Fibroblast of the conjunctiva (primary cell): ENCODE measurements at places on chromosomes 1 and 21.

- no peak for DNase-seq
These were observed 163.4 kb upstream of the C1orf174 start for GRCh38 chr1:4063516-4063915.

- DNase-seq: no peak
These were observed 556 bp downstream of the GMEB1 start for GRCh38 chr1:28668956-28669723.

GRCh38 chr21:31354604-31355443, 10.8 kb upstream of the TIAM1 start:
- peak; percentile 31 for DNase-seq

GRCh38 chr21:35814858-35815619, 245.3 kb downstream of the SETD4 start:
- no peak for DNase-seq

- DNase-seq: no peak
These were observed 80.3 kb downstream of the RUNX3 start for GRCh38 chr1:24849672-24850295.

DNA sequence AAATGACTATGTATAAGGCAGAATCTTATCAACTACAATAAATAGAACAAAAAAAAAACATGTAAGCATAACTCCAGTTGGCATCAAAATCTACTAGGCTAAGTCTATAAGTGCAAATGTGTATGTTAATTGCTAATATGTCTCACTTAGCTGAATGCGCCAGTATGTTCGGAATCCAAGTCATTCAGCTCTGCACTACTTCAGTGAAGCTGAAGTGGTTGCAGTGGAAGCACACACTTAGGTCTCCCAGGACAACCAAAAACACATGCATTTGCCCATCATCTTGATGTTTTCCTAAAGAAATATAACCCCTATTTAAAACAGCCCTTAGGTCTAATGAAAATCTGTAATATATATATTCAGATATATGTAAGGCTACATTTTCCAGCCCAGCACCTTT, 41.0 kb upstream of the RGS2 start:
- DNase-seq: no peak

- no peak for DNase-seq
These were observed 80.5 kb upstream of the RALGPS2 start for GRCh38 chr1:178644308-178645120.

- DNase-seq: no peak
These were observed 2.8 kb upstream of the SLC2A1 start for GRCh38 chr1:42961312-42962091.

- DNase-seq: no peak
These were observed 7.3 kb upstream of the APCS start for GRCh38 chr1:159580340-159580739.

DNA sequence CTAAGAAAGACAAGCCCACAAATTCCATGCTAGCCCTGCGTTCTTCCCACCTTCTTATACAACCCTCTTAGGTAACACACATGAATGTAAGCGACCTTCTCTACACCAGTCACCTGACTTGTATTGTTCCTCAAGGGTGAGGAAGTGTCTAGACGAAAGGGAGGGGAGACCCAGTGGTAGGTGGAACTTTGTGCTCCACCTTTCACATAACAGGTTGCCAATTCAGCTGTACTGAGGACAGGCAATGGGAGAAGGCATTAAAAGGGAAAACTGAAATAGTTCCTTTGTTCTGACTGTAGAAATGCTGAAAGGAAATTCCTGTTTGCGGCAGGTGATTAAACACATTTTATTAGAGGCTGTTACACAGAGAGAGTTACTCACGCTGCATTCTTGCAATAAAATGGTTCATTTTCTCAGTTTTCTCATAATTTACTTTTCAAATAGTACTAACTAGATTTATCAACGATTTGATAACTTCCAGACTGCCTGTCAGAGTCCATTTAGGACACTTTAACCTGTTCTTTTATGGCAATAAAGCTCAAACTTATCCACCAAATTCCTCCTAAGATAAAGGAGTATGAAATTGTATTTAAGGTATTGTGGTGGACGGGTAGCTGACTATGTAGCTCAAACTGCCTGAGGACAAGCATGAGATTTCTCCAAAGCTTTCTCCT, 17.8 kb upstream of the CHRM3 start:
- no peak for DNase-seq

DNA sequence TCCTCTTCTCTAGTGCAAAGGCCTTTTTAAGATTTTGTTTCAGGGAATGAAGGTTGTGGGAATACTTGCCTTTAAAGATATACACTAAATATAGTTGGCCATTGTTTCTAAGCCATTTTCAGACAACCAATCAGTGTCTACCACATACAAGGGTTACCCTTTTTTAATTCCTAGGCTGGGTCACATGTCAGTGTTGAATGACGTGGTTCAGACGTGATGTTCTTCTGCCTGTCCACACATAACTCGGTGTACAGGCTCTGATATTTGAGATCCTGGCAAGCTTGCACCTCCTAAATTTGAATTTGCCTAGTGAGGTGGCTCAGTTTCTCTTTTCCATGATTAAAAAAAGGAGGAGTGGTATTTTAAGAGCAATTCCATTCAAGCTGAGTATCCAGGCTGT, 38.8 kb downstream of the DTL start:
- DNase-seq: no peak

GRCh38 chr1:223531742-223532341, 133.7 kb downstream of the CAPN8 start:
- DNase-seq: peak; percentile 2

- DNase-seq: peak; percentile 65
These were observed 99.7 kb downstream of the NFIA start for GRCh38 chr1:61182049-61182448.

- no peak for DNase-seq
These were observed 16.5 kb upstream of the PARP1 start for GRCh38 chr1:226424221-226425003.

- DNase-seq: no peak
These were observed 8.7 kb upstream of the SFPQ start for GRCh38 chr1:35201631-35202030.
